ENCODE measurements at places on chromosomes 5 and 9.

- DNase-seq: no peak
Observed at GRCh38 chr5:33833237-33833575, 58.6 kb downstream of the ADAMTS12 start.

GRCh38 chr5:148998174-148998797, 64.6 kb downstream of the SH3TC2 start:
- DNase-seq: no peak

- no peak for DNase-seq
Observed at GRCh38 chr9:114214181-114214580, 58.8 kb downstream of the COL27A1 start.

DNA sequence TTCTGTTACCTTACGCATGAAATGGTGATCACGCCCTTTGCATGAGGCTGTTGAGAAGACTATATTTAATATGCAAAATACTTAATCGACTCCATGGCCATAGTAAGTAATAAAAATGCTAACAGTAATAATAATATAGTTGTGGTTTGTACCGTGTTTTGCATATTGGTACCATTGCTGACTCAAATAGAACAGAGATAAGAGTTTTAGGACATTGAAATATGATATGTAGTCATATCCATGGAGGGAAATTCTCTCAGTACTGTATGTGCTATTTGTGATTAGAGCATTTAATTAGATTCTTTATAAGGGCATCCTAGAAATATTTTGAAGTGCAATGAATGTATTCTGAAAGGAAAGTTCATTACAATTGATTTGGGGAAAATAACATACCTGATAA, 41.9 kb downstream of the CFAP90 start:
- DNase-seq: no peak

GRCh38 chr5:90606539-90606938, 47.9 kb downstream of the ADGRV1 start:
- DNase-seq: no peak

GRCh38 chr5:146072595-146072994, 32.8 kb downstream of the PLAC8L1 start:
- no peak for DNase-seq

GRCh38 chr9:120263836-120264235, 316.1 kb downstream of the CDK5RAP2 start:
- DNase-seq: no peak

GRCh38 chr5:388266-389196, 54.4 kb upstream of the EXOC3 start:
- no peak for DNase-seq

- DNase-seq: no peak
Observed at GRCh38 chr5:154494036-154494435, 16.0 kb upstream of the HAND1 start.

DNA sequence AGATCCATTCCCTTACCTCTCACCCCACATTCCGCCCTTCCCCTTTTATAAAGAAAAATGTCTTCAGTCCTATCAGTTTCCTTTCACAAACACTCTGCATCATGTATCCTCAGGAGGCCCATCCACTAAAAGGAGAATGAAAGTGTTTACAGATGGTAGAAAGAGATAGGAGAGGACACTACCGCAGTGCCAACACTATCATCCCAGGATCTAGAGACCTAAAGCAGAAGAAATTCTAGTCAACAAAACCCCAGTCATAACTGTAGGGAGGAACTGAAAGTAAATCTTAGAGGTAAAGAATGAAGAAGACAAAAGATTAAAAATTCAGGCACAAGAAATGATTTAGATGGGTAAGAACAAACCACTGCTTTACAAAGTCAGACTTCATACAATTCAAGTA, 114.1 kb downstream of the MLLT3 start:
- DNase-seq: no peak

DNA sequence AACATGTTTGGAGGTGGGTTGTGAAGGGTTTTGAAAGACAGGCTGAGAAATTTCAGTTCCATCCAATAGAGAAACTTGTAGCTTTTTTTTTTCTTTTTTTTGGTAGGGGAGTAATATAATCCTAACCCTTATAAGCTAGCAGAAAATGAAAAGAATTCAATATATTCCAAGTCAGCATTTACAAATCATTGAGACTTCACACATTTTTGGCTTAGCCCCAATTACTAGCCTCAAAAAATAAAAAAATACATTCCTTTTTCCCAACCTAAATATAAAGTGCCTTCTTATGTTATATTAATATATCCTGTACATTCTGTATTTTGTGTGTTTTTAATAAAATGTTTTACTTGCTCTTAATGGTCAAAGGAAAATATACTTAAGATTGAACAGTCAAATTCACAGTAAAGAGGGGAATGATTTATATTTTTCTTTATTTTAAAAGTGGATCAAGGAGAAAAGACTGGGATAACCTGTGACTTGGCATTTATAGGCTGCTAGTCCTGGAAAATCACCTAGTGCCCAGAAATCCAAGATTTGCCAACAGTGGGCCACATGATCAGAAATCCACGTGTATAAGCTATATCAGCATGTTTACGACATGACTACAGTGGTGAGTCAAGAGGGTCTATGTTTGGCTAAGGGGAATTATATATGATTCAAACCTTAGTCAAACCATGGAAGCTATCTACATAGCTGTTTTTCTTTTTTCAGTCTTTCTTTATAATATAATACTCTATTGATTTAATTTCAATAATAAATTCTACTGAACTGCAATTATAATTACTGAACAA, 14.5 kb downstream of the HACD4 start:
- DNase-seq: no peak

DNA sequence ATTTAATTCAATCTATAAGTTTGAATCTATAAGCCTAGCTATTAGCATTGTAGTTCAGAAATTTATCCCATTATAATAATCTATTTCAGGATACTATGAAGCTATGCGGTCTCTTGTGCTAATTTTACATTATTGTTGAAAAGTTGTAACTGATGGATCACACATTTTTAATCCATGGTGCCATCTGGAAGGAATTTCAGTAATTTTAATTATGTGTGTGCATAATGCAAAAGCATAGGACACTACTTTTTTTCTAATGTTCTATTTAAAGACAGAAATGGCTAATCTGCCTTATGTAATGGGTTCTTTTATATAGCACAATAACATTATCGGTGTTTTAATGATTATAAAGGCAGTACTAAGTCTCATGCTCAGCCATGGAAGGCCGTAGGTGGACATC, 90.6 kb downstream of the HOMER1 start:
- no peak for DNase-seq

GRCh38 chr9:12416716-12417115, 276.5 kb upstream of the TYRP1 start:
- DNase-seq: no peak

DNA sequence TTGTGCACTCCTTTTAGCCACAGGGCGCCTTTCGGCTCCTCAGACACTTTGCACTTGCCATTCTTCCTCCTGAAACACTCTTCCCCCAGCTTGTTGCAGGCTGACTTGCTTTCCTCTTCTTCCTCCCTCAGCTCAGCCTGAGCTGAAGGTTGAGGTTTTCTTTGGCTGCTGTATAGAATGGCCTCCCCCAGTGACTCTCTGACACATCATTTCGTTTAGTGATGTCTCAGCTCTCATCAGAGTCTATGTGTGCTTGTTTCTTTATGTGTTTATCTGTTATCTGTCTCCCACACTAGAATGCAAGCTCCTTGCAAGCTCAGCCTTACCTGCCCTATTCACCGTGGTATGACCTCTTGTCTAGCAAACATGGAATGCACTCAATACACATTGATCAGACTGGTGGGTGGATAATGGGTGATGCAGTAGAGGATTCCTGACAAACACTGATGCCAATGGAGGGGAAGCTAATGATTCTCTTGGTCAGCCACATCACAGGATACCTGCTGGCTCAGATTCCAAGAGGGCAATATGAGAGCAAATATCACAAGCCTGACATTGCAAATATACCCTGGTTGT, 112.9 kb upstream of the STC2 start:
- no peak for DNase-seq

DNA sequence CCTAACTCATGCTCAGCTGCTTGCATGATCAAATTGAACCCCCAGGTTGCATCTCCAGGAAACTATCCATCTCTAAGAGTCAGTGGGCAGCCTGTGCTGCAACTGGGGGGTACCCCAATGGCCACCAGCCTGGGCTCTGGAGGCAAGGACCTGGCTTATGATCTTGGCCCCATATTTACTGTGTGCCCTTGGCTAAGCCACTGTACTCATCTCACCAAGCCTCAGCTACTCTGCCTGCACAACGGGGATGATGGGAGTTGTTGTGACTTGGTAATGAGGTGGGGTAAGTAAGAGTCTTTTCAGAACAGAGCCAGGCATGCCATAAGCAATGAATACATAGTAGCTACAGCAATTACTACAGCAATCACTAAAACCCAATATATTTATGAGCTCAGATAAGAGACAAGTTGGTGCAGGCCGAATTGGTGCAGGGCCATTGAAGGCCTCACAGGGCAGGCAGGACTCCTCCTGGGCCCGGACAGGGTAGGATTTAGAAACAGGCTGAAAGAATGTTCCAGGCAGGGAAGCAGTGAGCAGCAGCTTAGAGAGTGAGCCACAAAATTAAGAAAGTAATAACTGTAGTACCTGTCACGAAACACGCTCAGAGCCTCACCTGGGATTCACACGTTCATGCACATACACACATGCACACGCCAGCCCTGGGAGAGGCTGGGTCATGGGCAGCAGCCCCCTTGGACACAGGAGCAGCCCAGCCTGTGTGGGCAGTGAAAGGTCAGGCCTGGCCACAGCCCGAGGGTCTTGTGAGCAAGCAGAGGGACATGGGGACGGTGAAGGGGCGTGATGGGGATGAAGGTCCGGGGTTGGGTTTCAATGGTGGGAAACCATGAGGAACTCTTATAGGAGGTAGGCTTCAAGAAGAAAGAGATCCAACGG, 74.1 kb downstream of the PAX5 start:
- DNase-seq: no peak

GRCh38 chr9:131418143-131419025, 24.5 kb downstream of the PRRC2B start:
- no peak for DNase-seq

DNA sequence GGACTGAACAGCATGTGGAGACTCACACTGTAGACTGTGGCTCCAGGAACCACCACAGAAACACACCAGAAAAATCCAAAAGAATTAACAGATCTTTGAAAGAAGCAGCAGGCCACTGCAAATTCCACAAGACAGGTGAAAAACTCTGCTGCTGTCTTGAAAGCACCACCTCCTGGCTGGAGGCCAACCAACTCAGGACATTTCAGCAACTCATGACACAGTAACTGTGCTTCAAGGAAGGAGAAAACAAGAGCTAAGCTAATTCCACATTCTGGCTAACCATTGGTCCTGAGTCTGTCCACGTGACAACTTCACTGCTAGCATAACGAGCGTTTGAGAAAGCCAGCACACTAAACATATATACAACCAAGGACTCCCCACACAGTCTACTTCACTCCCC, 625.1 kb downstream of the PRELID2 start:
- no peak for DNase-seq

DNA sequence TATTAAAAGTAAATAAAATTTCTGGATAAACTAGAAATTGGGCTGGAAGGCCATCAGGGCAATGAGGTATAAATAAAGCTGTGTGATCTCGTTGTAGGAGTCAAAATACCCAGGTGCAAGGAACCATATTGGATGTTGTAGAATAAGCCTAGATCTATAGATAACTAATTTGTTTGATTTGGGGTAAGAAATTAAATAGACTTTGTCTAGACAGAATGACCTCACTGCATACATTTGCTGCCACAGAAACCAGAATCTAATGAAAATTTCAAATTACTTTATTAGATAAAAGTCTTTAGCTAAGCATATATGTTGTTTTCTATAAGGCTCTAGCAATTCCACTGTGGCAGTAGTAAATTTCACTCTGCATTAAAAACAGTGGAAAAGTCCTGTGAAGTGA, 225.2 kb upstream of the ITGA1 start:
- no peak for DNase-seq

- no peak for DNase-seq
Observed at GRCh38 chr5:133967698-133968203, 674 bp downstream of the C5orf15 start.

DNA sequence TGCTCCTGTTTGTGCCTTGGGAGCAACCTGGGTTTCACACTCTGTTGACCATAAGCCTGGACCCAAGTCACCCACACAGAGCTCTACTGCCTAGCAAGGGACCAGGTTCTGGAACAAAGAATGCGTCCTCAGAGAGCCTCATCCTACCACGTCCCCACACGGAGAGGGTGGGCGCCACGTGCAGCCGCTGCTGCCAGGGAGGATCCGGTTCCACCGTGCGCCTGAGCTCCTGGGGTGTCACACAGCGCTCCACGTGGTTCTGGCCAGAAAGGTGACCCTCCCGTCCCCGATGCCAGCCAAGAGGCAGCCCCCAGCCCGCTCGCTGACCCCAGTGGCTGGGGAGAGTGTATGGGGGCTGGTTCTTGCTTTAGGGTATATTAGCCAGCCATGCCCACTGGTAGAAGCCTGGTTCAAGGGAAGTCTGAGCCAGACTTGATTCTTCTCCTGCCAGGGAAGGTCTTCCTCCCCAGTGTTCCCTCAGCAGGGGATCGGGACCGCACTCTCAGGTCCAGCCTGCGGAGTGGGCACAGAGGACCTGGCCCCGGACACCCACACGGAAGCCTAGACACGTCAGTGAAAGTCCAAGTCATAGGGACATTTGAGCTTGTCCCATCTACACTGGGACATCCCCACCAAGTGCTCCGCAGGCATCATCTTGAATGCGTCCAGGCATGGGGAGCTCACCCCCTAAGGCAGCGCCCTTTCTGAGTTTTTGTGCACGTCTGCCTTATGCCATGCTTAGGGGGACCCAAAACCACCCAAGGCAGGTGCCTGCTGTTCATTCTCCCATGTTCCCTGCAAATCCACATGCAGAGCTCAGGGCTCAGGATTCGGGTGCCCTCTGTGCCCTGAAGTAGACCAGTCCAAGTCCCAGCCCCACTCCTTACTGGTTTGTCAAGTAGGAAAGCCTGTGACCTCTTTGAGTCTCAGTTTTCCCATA, 2.4 kb downstream of the FCN1 start:
- DNase-seq: no peak

- no peak for DNase-seq
Observed at GRCh38 chr5:10734037-10734709, 26.9 kb downstream of the DAP start.

- no peak for DNase-seq
Observed at GRCh38 chr5:133709209-133709725, 96.9 kb upstream of the FSTL4 start.

DNA sequence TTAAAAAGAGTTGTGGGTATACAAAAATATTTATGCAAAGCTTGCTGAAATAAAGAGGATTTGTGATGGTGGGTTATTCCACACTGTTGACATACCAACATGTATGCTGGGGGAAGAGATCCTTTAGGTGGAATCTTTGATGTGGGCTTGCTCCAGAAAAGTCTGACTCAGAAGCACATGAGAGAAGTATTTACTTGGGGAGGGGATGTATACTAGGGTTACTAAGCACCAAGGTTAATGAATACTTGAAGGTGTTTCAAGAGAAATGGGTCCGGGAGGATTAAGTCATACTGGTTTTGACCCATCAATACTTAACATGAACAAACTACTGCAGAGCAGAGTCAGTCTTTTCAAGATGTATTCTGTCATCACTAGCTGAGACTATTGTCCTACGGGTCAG, 316.4 kb upstream of the GRIN3A start:
- DNase-seq: no peak
